KG1 (cell line): ENCODE measurements at places on chromosomes 12 and 14.

DNA sequence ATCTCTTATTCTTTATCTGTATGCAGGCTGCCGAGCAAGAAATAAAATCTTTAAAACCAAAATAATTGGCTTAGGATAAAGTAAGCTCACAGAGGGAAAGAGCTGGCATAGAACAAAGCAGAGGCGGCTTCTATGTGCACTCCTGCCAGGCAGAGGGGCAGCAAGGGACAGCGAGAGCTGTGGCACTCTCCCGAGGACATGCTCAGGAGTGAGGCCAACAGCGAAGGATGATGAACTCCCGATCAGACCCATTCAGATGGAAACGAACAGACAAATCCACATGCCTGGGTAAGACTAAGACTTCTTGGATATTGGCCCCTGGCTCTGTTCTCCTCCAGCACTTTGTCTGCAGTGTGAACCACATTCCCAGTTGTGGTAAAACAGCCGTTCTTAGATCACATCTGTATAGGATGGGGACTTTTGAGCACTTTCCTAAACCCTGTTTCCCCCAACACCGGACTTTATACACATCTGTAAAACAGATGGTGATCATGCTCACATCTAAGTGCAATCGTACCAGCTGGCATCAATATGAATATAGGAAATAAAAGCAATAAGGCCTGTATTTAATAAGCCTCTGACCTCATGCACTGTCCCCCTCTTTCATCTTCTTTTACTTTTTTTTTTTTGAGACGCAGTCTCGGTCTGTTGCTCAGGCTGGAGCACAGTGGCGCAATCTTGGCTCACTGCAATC, 134.1 kb downstream of the PPM1H start:
- DNase-seq = no peak

DNA sequence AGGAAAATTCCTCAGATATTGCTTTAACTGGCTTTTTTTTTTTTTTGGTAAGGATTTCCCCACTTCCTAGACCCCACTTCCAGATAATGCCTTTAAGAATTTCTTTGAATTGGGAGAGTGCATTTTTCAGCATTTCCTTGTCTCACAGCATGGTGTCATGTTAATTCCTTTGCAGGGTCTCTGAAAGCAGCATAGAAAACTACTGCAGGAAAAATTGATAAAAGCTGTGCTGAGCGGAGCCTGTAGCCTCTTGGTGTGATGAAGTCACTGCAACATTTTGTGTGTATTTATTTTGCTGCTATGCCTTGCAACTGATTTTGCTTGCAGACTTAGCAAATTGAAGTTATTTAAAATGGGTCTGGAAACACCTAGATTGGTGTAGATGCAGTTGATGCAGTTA, 2.7 kb downstream of the ANO4 start:
- no peak for DNase-seq

DNA sequence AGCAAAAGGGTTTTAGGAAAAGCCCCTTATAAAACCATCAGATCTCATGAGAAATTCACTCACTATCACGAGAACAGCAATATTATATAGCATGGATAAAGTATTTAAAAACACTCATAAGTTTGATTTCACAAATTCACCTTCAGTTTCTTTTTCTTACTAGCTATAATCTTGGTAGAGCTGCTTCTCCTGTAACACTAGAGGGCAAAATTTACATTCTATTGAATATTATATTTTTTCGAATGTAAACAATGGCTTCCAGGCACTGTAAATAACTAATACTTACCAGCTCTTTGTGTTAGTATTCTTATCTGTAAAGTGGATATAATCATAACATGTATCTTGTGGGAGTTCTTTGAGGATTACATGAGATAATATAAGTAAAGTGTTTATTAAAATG, 259.6 kb downstream of the CCER1 start:
- DNase-seq = no peak

- no peak for DNase-seq
Measured at GRCh38 chr14:50364792-50365191, 31.9 kb downstream of the CDKL1 start.

DNA sequence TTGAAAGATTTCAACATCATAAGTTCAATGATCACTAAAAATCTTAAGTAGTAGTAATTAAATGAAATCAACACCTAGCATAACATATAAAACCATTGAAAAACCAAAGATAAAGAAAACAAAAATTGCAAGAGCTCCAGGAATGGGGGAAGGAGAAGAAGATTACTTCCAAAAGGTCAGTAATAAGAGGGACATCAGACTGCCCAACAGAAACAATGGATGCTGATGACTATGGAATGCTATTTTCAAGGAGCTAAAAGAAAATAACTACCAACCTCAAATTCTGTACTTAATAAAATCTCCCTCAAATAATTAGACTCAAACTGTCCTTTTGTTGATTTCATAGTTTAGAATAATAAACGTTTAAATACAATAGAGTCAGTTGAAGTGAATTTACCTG, 314.5 kb upstream of the LMO3 start:
- DNase-seq = no peak

- no peak for DNase-seq
Measured at GRCh38 chr14:25833341-25834126, 764.3 kb downstream of the NOVA1 start.

DNA sequence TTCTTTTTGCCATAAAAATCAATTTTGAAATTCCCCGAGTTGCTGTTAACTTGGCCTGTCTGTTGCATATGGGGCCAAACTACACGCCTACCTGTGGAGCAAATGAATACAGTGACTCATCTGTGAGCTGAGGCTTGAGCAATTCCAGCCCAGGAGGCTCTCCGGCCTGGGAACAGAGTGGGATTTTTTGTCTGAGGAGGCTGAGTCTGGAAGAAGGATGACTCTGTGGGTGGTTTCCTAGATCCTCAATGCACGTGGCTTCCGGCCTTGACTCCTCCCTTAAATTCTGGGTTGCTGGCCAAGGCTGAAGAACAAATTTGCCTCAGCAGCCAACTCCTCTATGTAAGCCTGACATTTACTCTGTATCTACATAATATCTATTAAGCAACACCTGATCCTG, 124.1 kb downstream of the SSPN start:
- no peak for DNase-seq

- DNase-seq = no peak
Measured at GRCh38 chr12:41856228-41856627, 288.4 kb downstream of the GXYLT1 start.

- peak; percentile 20 for DNase-seq
Measured at GRCh38 chr12:6766651-6767349, 637 bp downstream of the PTMS start.

DNA sequence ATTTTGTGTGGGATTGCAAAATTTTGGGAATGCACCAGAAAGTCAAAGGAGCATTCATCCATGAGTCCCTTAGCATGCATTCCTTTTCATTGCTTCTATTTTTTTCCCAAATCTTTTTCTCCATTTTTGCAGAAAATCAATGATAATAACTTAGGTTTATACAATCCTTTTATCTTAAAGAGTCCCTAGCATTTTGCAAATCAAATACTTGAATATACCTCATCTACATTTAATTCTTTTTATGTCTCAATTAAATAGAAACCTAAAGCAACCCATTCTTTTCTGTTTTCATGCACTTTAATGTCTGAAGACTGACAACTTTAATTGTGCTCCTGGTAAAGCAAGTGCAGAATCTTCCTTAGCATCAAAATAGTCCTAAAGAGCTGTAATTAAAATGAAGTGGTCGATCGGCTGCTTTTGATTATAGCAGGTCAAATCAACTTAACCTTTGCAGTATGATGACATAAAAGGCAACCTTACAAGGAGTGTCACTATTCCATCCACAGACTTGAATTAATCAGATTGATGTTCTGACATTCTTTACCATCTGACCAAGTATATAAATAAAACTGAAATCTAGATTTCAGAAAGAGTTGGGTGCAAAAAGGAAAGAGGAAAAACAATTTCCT, 168.4 kb downstream of the ALG10B start:
- no peak for DNase-seq

- DNase-seq = no peak
Measured at GRCh38 chr12:3427956-3428355, 63.0 kb upstream of the PRMT8 start.

- no peak for DNase-seq
Measured at GRCh38 chr14:44988694-44989093, 26.7 kb downstream of the TOGARAM1 start.

- DNase-seq = no peak
Measured at GRCh38 chr14:96027431-96028355, 11.5 kb upstream of the C14orf132 start.

- no peak for DNase-seq
Measured at GRCh38 chr14:39176263-39177167, 1.5 kb downstream of the PNN start.

DNA sequence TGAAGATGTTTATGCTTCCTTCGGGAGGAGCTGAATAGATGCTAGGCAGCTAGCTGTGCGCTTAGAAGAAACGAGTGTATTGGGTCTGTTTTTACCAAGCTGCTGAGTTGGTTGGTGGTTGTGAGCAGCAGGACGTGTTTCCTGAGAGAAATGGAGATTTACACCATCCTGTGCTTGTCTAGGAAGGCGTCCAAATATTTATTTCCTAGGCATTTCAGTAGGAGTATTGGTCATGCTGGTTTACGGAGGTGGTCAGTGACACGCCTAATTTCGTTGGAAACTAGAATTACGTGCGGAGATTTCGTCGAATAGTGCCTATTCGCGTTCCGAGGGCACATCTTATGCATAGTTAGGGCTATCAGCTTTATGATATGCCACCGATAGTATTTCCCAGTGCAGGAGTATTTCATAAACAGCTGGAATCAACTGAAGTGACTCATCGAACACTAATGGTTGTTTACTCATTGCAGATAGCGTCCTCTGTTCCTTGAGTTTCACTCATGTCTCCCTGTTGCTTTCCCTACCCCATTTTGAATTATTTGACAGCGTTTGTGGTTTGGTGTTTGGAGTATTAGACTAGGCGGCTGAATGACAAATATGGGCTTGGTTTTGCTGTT, 780 bp downstream of the TBC1D15 start:
- no peak for DNase-seq

GRCh38 chr14:77268989-77269600, 1.9 kb downstream of the NGB start:
- DNase-seq = no peak

GRCh38 chr12:105467710-105468366, 137.3 kb downstream of the C12orf75 start:
- DNase-seq = no peak

DNA sequence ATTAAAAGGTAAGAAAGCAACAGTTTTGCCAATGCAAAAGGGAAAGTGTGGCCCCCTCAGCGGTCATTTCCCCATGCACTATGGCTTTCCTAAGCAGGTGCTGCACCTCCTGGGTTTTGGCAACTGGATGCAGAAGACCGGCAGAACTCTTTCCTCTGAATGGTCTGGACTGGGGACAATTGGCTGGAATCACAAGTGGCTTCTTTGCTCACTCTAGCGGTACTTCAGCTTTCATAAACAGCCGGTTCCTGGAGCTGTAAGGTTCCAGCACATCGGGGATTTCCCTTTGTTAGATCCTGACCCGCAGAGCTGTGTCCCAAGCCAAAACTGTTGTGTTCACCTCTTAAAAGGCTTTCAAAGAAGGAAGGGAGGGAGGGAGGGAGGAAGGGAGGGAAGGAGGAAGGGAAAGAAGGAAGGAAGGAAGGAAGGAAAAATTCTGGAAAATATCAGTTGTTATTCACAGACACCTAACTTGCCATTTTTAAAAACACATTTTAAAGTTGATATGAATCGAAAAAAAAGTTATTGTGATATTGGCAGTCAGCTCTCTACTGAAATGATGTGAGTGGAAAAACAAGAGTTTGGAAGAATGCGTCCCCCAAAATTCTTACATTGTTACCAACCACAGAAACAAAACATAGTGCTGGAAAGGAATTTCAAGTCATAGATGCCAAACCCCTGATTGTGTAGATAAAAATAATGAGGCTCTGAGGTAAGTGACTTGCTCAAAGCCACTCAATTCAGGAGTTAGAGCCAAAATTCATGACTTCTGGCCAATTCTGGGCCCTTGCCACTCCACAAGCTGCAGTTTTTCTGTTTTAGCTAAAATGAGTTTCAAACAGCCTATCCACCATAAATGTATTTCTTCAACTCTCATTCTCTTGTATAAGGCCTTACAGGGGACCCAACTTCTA, 220.6 kb upstream of the HMGA2 start:
- DNase-seq = no peak

- DNase-seq = no peak
Measured at GRCh38 chr12:89975574-89975973, 266.9 kb upstream of the ATP2B1 start.

GRCh38 chr12:39830852-39831520, 211.4 kb upstream of the ABCD2 start:
- no peak for DNase-seq

- DNase-seq = no peak
Measured at GRCh38 chr14:64806202-64806861, 73.4 kb downstream of the SPTB start.

- no peak for DNase-seq
Measured at GRCh38 chr14:22303589-22304195, 285.3 kb downstream of the DAD1 start.

- no peak for DNase-seq
Measured at GRCh38 chr14:104224506-104225277, 86.3 kb downstream of the KIF26A start.

DNA sequence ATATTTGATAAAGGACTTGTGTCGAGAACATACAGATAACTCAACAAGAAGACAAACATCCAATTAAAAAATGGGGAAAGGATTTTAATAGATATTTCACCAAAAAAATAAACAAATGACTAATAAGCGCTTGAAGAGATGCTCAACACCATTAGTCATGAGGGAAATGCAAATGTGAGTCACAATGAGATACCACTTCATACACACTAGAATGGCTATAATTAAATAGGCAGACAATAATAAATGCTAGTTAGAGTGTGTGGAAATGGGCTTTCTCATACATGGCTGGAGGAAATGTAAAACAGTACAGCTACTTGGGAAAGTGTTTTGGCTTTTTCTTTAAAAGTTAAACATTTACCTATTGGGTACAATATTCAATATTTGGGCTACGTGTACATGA, 34.8 kb downstream of the DLK1 start:
- DNase-seq = no peak

GRCh38 chr12:46919666-46920400, 94.0 kb upstream of the SLC38A4 start:
- no peak for DNase-seq

GRCh38 chr14:44113769-44114730, 393.0 kb downstream of the FSCB start:
- no peak for DNase-seq

DNA sequence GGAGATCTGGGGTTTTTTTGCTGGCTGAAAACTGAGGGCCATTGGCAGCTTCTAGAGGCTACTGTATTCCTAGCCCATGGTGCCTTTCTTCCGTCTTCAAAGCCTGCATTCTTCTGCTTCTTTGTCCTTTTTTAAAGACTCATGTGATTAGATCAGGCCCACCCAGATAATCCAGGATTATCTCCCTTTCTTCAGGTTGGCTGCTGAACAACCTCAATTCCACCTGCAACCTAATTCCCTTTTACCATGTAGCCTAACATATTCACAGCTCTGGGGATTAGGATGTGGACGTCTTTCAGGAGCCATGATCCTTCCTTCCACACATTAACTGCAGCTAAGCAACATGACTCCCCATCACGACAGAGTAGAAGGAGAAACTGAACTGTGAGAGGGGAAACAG, 985.5 kb downstream of the DIO2 start:
- no peak for DNase-seq

- peak; percentile 9 for DNase-seq
Measured at GRCh38 chr12:10365696-10366405, 24.0 kb downstream of the KLRK1 start.
